Upper lobe of left lung (tissue), 6 donors: ENCODE measurements at places on chromosomes 1 and 21. TPM values are rescaled to one million over a fixed set of nuclear protein-coding genes. Genes with fewer than 3 reads are reported as not detected.
A peak's percentile ranks its signal among the peaks of the same experiment; 100 is the strongest.

- DNase-seq = peak; percentile 1
These were observed 2.2 kb upstream of the NEGR1 start for GRCh38 chr1:72284348-72285073.

DNA sequence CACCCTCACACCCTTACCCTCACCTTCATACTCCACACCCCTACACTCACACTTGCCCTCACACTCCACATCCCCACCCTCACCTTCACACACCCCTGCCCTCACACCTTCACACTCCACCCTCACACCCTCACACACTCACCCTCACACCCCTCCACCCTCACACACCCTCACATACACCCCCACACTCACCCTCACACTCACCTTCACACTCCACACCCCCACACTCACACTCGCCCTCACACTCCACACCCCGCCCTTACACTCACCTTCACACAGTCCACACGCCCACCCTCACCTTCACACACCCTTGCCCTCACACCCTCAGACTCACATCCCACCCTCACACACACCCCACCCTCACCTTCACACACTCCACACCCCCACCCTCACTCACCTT is 43.6 kb upstream of the EDN2 start:
- DNase-seq = no peak

Gene RIPK4
- total RNA-seq = 10.3 TPM

Gene TRIM46
- 0.57 TPM for total RNA-seq

DNA sequence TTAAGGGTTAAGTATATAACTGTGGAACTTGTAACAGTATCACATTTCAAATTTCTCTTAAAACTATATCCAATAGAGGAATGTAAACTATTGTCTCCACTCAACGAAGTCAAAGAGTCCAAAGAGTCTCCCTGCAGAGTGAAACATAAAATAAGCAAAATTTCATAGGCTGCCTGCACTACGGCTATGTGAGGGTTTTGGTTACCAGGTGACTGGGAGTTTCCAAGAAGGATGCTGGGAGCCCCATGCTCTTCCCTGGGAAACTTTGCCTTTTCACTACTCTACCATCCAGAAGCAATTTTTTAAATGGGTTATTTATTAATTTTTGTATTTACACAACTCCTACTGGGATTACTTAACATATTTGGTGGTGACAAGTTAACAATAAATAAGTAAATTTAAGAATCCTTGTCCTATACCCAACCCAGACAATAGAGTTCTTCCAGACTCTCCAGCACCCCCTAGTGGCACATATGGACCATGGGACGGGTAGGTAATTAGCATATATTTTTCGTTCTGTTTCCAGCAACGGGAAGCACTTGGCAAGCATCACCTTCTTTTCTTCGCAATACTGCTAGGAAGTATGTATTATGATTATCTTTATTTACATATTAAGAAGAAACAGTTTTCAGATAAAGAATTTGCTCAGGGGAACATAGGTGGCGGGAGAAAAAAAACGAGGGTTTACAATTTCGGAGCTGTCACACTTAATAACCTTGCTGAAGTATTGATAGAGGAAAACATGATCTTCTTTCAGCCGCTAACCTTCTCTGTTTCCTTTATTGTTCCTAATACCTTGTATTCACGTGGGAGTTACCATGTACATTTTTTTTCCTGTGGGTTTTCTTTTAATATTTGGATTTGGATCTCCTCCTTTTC is 3.5 kb downstream of the FMO2 start:
- peak; percentile 54 for DNase-seq

Gene FTCD
- 0.69 TPM for total RNA-seq

Gene LAMTOR2
- 75.5 TPM for total RNA-seq

DNA sequence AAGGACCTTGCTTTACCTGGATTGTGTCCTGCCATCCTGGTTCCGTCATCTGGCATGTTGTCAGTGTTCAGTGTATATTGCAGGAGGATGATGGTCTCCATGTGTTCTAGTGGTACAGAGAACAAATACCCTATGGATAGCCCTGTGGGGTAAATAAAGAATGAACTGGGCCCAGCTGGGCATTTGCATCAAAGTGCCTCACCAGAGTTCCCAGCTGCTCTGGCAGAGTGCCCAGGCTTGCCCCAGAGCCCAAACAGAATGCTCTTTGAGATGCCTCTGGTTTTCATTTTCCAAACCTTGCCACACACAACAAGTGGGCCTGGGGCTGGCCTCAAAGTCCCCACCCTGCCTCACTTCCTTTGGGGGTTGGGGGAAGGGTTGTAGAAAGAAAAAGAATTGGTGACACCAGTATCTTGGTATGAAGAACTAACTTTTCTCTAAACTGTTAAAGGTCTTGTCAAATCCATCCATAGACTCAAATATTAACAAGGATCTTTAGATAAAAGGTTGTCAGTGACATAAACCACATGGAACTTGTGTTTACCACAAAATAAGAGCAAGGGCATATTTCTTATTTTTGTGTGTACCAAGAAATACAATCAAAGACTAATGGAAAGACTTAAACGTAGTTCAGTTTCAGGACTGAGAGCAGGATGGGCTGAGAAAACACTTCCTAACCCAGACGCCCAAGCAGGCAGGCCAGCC is 82.2 kb downstream of the LMO4 start:
- no peak for DNase-seq

GRCh38 chr1:10825592-10825991 is 29.1 kb upstream of the CASZ1 start:
- DNase-seq = no peak

GRCh38 chr1:12031039-12031980 is 12.0 kb downstream of the MIIP start:
- no peak for DNase-seq

DNA sequence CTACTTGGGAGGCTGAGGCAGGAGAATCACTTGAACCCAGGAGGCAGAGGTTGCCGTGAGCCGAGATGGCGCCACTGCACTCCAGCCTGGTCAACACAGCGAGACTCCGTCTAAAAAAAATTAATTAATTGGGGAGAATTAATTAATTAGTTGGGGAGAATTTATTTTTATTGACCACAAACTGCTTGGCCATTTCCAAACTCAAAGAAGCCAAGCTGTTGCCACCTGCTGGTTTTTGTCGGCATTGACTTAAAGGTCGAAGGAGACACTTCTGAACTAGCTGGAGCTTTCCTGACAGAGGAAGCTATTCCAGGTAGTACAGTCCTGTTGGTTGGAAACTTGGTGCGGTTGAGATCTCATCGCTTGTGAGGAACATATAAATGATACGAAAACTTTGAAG is 13.1 kb downstream of the MAP1LC3C start:
- no peak for DNase-seq

DNA sequence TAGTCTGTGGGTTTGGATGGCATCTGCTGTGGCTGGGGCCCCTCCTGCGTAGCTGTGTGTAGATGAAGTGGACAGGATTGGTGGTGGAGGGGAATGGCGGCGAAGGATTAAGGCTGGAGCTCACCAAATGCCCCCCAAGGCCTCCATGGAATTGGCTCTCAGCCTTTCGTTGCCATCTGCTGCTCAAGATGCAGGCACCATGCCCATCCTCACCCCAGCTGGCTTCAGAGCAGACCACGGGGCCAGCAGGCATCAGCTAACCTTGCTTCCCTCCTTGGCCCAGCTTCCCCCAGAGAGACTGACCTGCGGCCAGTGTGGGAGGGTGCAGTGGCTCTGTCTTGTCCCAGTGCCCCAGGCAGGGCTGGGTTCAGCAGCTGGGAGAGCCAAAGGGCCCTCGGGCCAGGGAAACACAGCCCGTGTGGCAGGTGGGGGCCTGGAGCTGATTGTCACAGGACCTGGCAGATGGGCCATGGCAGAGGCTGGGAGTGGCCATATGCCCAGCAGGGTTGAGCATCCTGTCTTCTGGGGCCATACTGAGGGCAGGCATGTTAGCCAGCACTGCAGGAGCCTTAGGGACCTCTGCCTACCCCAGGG is 66.8 kb upstream of the ACTL8 start:
- no peak for DNase-seq

DNA sequence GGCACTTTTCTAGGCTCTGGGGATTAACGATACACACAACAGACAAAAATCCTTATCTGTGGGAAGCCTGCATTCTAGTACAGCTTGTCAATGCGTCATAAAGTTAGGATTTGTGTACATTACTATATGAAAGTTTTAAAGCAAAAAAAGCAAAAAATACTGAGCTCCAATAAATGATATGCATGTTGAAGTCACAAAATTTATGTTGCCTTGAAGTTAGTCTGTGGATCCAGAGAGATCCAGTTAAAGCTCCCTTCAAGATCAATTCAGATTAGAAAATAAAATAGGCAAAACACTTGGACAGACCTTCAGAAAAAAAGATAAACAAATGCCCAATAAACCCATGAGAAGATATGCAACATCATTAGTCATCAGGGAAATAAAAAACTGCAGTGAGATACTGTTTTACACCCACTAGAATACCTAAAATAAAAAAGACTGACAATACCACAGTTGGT is 33.1 kb upstream of the KCNQ4 start:
- DNase-seq = no peak

Gene OR2L2
- not detected for total RNA-seq

Gene IFNAR2
- 31.0 TPM for total RNA-seq

GRCh38 chr1:58818075-58818474 is 34.2 kb upstream of the JUN start:
- no peak for DNase-seq

Gene ARHGAP30
- total RNA-seq = 42.6 TPM

Gene EVA1C
- 46.2 TPM for total RNA-seq

DNA sequence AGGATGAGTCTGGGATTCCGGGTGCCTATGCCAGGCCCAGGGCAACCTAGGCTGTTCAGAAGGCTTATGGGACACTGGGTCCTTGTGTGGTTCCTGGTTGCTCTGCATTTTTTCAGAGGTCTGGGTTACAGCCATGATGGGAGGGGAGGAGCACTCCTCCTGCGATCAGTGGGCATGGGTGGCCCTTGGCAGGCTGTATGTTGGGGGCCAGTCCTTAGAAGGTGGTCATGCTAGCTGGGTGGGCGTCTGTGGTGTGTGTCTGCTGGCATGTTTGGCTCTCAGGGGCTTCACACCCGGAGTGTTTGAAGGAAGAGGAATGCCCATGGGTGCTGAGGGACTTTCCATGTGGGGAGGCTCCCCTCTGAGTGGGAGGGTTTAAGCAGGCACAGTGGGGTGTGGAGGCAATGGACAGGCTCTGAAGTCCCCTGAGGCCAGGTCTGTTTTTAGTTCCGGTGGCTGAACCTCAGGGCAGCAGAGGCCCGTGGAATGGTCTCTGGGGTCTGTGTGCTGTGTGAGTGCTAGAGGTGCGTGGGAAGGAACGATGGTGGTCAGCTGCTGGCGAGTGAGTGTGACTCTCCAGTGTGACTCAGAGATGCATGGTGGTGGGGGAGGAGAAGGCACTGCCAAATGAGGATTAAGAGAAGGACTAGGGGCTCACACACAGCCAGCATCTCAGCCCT is 25.3 kb downstream of the CACNA1E start:
- DNase-seq = no peak

DNA sequence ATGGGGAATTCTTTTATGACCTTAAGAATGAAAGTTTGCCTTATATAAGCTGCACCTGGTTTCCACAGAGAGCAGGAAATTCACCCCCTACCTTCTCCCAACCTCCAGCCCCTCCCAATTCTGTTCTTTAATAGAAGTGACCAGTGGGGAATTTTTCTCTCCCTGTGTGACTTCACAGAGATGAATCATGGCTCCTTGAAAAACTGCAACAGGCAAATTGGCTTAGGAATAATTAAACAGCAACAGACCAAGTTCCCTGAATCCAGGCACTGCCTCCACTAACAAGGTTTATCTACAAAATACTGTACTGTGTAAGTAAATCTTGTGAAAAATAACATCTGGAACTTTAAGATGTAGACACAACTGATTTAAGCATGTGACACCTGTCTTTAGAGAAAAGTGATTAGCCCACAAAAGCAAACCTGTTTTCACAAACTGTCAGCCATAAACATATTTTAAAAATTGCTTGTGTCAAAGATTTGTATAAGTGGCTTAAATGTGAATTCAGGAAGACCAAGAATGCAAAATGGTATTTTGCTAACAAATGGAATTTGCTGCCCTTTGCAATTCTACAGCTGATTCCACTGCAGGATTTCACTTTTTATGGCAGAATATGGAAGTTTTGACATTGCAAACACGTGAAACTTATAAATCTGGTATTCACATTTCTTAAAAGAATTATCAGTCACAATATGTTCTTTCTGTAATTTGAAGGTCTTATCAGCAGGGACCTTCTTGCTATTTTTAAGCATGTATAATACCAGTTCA is 54.0 kb downstream of the ALG14 start:
- DNase-seq = peak; percentile 36

GRCh38 chr1:91828583-91829281 is 57.2 kb downstream of the TGFBR3 start:
- no peak for DNase-seq

- DNase-seq = peak; percentile 81
These were observed 5.1 kb downstream of the MAP7D1 start for GRCh38 chr1:36160949-36161485.

Gene OR10Z1
- total RNA-seq = not detected

- DNase-seq = no peak
These were observed 35.8 kb upstream of the RIPK4 start for GRCh38 chr21:41802684-41803083.

- DNase-seq = no peak
These were observed 74.4 kb downstream of the CAMTA1 start for GRCh38 chr1:6859415-6860343.

Gene CELSR2
- total RNA-seq = 27.2 TPM

Gene MATN1
- total RNA-seq = not detected

Gene CTSK
- total RNA-seq = 35.4 TPM

GRCh38 chr1:236808005-236808404 is 12.9 kb downstream of the MTR start:
- DNase-seq = no peak
